HS-5 (cell line): ENCODE measurements at places on chromosomes 13 and 19.

DNA sequence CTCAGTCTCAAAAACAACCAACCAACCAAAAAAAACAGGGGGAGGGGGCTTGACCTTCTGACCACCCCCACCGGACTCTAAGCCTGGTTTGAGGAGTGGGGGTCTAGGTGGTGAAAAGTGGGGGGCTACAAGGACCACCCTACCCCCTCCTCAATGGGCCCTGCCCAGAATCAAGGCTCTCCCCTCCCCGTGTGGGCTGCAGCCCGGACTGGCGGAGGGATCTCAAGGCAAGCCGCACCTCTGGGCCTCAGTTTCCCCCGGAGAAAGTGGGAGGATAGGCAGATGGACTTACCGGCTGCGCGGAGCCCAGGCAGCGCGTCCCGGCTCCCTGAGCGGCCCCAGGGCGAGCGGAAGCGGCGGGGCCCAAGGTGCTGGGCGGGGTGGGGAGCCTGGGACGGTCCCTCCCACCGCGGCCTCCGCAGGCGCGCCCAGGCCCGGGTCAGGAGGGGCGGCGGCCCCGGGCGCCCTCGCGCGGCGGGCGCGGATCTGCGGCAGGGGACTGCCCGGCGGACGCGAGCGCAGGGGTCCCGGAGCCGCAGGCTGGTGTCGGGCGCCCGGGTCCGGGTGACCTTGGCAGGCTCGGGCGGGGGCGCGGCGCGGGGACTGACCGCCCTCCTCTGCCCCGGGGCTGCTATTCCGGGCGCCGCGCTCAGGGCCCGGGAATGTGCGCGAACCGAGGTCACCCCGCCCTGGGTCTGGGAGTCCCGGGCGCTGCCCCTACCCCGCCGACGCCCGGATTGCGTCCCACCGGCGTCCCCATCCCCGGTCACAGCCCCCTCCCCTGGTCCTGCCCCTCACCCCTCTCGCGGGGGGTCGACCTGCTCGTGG lies at the start of gene ADAMTSL5:
ADAMTSL5 (minus strand) TSS at position 349 of the 828 bp plus-strand sequence. CDS start 2,076 bp downstream, outside the sequence.
- no peak for DNase-seq

GRCh38 chr19:43524922-43525835 lies 1.8 kb downstream of the ETHE1 start:
- DNase-seq, result no peak

- DNase-seq, result no peak
Observed at GRCh38 chr13:85266331-85266730, 532.9 kb downstream of the SLITRK6 start.

- no peak for DNase-seq
Observed at GRCh38 chr13:23288564-23288963, 107.8 kb downstream of the SGCG start.

GRCh38 chr13:29908416-29909080 lies 58.1 kb upstream of the UBL3 start:
- peak; percentile 37 for DNase-seq

DNA sequence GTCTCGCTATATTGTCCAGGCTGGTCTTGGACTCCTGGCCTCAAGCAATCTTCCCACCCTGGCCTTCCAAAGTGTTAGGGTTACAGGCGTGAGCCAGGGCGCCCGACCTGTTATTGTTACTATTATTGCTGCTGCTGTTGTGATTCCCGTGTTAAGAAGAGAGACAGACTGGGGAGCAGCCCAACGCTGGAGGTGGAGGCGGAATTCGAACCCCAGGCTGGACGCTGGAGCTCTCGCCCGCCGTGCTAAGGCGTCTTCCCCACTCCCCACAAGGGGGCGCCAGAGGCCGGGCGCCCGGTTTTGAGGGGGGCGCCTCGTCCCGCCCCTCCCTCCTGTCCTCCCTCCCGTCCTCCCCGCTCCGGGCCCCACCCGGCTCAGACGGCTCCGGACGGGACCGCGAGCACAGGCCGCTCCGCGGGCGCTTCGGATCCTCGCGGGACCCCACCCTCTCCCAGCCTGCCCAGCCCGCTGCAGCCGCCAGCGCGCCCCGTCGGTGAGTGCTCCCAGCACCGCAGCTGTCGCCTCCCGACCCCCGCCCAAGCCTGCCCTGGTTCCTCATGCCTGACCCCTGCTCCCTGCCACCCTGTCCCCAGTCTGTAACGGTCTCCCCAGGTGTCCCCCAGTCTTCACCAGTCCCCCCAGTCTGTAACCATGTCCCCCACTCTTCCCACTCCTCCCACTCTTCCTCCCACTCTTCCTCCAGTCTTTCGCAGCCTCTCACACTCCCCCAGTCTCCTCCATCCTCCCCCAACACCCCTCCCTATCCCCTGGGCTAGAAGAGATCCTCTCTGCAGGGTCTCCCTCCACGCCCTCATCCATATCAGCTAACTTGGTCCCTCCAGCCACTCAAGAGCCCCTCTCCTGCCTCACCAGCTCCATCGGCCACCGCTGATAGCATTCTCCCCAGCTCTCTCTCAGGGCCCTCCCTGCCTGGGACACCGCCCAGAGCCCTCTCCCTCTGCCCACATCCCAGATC lies at the start of gene EHD2:
EHD2 (plus strand) TSS at position 377 of the 976 bp plus-strand sequence. CDS start 3,191 bp downstream, outside the sequence.
- DNase-seq, result no peak

DNA sequence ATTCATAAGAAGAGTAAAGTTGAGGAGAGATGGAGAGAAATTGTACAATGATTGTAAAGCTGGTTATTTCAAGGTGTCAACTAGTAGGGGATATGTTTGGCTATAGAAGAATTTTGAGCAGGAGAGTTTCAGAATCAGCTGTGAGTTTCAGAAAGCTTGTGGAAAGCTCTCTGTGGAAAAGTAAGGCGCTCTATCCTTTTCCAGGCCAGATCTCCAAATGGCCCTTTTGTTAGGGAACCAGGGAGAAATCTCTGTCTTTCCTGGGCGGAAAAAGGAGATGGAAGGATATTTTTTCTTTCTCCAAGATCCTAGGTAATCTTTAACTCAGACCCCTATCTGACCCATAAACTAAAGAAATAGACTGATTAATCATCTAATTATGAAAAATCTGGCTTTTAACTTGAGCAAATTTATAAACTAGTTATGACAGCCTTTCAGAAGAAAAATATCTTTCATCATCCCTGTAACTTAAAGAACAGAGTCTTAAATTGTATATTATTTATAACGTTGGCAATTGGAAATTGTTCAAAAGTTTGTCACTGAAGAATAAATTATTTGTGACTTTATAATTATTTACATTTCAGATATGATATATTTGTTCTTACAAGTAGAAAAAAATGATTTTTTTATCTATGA lies 34.5 kb downstream of the SPRY2 start:
- no peak for DNase-seq
